ENCODE measurements at places on chromosomes 12 and 14.

DNA sequence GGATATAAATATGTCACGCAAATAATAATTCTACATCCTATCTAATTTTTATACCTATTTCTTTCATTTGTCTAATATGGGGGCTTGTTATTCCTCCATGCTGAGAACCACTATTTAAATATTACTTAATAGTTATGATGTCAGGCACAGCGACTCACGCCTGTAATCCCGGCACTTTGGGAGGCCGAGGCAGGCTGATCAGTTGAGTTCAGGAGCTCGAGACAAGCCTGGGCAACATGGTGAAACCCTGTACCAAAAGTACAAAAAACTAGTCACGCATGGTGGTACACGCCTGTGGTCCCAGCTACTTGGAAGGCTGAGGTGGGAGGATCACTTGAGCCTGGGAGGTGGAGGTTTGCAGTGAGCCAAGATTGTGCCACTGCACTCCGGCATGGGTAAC, 45.2 kb downstream of the GXYLT1 start:
- DNase-seq, result no peak

DNA sequence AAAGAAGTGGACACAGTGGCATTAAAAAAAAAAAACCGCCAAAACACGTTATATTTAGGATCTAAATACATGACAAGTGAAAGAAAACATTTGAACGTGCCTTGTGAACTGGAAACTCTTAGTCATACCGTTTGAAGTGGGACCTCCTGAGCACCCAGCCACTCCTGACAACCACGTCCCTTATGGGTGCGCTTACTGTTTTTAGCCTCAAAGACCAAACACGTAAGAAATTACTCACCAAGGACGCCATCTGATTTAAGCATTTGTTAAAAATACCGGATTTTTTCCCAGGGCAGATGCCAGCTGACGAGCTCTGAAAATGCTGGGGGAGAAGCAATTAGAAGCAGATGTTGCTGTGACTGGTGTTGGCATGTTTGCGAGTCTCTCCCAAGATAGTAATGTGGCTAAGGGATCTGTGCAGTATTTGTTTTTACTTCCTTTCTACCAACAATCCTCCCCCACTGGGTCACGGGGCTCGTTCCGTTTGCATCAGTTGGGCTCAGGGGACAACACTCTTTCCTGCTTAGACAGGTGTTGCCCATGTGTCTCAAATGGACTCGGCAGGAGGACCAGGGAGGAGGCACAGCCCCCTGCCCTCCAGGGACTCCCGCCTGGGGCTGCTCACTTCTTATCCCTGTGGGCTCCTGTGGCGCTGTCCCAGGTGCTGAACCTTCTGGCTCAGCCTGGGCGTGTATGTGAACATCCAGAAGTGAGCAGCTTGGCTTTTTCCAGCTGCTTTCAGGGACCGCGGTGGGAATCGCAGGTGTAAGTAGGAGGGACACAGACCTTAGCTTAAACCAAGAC, 101.0 kb downstream of the BEGAIN start:
- DNase-seq, result no peak

DNA sequence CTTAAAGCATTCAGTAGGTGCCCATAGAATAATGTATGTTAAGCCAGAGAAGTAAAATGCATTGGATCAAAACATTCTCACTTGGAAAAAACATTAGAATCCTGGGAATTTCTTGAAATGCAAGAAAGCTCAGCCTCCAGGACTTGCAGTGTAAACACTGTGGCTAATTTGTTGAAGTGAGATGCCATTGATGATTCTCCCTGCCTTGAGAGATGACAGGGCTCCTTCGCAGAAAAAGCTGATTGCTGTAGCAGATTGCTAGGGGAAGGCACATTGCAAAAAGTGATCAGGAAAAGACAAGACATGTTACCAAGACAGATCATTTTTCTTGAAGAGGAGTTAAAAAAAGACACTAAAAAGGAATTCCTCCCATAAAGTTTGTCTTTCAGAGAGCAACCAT, 204.2 kb upstream of the HMGA2 start:
- DNase-seq, result no peak

DNA sequence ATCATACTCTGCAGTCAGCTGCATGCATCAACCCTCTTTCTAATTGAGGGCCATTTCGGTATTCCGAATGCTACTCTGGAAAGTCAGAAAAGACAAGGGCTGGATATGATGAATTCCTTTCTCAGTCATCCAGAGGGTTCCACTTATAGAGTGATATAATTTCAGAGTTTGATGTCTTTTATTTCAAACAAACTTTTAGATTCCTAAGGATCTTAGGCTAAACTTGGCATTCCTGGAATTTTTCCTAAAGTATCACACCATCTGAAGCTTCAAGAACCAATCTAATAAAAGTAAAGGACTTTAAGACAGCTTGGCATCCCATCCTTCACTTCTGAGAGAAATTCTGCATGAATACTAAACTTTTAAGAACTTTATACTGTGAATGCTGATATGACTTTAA, 69.3 kb upstream of the KCNJ8 start:
- no peak for DNase-seq

DNA sequence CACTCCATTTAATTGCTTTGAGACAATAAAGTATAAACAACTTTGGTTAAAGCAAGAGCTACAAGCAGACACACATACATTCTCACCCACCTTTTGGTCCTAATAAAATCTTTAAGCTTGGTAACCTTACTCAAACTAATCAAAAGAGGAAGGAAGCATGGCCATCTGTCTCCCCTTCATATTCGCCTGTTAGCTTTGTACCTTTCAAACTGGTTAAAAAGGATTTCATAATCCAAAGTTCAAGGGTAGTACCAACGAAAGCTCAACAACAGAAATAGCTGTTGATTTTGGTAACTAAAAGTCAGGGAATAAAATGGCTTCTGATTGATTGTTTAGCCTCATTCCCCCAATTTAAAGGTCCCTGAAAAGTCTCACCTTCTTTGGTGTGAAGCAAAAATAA, 456.9 kb downstream of the BCAT1 start:
- DNase-seq, result no peak

DNA sequence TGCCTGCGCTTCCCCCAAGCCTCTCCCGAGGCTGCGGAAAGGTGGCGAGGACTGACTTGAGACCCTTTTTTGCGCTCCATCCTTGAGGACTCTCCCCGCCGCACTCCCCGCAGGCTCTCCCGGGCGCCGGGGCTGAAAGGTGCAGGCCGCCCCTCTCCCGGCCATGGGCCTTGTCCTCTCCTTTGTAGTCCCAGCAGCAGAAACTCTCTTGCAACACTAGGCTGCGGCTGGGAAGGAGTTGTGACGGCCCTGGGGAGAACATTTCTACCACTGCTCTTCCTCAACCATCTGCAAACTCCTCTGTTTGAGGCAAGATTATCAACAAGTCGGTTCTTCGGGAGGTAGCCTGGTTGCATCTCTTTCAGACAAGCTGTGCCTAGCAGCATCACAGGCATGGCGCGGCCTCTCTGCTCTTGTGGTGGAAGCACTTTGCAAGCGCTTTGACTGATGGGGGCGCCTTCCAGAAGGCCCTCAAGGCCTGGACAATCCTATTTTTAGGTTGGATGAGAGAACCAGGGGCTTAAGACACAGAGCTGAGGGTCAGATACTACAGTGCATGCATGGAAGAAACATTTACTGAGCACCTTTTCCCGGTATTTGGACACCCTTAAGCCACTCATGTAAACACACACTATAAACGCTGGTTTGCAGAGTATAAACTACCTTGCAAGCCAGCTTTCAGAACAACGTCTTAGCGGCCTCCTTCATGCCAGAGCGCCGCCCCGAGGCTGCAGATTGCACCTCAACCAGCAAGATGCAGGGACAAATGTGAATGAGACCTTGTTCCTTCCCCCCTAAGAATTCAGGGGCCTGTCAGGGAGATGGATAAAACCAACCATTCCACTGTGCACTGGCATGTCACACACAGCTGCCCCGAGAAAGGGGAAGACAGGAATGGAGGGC, 1.2 kb upstream of the PRIMA1 start:
- no peak for DNase-seq

DNA sequence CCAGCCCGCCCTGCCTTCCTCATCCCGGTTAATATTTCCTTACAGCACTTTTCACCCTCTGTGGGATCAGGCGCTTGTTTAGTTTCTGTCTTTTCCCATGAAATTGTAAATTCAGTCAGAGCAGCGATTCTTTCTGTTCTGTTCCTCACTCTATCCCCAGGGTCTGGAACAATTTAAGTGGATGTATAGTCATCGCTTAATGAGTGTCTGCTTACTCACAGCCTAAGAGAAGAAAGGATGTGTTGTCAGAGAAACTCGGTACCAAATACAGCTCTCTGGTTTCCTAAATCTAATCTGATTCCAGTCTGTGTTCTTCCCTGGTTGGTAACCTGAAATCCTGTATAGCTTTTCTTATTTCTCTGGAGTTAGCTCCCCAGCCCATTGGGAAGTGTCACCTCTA, 44.9 kb downstream of the FOS start:
- DNase-seq, result no peak

- no peak for DNase-seq
Observed at GRCh38 chr12:2449586-2449985, 345.2 kb upstream of the FKBP4 start.

DNA sequence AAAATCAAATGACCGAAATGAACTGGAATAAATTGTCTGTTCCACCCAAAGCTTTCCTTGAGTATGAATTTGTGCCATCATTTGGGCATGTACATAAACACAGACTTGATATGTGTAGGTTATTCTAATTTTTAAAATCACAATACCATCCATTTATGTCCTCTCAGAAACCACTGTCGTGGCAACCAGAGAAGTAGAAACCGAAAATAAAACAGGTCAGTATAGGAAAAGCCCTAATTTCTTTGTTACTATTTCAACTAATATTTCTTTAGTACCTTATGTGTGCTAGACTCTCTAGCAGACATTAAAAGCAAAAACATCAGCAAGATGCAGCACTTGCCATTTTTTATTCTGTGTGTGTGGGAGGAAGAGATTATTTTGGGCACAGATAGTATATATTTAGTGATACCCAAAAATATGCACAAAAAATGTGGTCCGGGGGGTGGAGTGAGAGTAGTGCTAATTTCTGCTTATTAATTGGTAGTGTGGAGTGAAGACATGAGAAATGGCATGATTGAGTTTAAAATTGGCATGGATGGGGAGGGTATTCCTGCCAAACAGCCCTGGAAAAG, 130.8 kb upstream of the CNTN1 start:
- DNase-seq, result no peak

DNA sequence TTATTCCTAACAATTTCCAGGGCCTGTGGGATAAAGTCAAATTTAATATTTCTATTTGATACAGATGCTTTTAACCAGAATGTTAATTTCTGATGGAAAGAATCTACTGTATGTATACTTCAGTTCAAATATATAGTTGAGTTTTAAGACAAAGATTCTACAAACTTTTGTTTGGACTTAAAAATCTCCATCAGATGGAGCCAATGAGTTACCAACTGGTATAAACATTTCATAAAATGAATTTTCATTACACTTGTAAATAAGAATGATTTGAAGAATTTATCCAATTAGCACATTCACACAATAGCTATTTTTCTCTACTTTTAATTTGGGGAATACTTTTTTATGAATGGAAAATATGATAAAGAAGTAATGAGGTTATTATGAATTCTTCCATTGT, 425.2 kb upstream of the MIS18BP1 start:
- no peak for DNase-seq

GRCh38 chr12:12384571-12385340, 27.9 kb downstream of the BORCS5 start:
- DNase-seq, result no peak

DNA sequence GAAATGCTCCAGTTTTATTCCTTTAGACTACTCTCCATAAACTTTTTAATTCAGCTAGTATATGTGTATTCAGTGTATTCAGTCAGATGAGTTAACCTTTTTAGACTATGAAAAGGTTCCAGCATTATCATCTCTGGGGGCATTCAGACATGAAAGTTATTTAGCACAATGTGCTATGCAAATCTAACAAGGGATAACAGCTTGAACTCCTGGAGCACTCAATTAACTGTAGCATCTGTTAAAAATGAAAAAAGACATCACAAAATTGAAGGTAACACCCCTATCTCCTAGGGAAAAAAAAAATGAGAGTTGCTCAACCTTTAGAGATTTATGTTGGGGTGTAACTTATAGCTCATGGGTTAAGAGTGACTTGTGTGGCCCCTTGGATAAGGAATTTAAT, 211.5 kb downstream of the PHLDA1 start:
- no peak for DNase-seq

DNA sequence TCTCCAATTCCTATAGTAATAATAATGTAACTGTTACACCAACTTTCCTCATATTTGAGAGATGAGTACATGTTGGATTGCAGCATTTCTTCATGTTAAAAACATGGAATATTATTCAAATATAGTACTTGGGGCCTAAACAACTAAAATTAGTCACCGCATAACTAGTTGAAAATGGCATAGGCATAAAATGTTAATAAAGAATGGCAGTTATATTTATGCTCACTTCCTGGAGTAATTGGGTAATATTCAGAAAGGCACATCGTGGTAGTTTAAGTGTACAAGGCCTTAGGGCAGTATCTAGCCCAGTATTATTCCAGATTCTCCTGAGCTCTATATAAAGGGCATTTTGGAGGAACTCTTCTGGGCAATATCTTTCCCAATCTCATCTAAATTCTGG, 46.0 kb downstream of the ERGIC2 start:
- no peak for DNase-seq

DNA sequence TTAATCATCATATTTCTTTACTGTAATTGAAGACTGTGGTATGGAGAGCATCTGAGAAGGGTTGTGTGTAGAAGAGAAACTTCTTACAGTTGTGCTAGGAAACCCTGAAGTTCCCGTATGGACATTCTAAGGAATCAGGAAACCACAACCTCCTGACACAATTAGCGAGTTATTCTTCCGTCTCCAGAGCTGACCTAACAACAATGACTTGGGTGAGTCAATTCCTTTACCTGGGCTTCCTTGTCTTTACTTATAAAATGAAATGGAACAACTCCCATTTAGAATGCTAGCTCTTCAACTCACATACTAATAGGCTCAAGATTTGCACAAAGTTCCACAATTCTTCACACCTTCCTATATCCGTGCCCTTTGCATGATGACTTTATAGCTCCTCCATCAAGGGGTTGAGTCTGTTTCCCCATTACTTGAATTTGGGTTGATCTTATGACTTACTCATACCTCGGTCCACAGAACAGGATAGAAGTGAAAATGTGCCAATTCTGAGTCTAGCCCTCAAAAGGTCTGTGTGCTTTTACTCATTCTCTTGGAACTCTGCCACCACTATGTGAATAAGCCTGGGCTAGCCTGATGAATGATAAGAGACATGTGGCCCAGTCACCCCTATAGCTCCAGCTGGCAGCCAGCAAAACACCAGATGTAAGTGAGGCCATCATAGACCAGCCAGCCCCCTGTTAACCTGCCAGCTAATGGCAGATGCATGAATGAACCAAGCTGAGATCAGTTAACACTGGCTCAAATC, 459.4 kb downstream of the ETNK1 start:
- DNase-seq, result no peak

GRCh38 chr12:46661110-46661845, 164.5 kb downstream of the SLC38A4 start:
- DNase-seq, result no peak

- no peak for DNase-seq
Observed at GRCh38 chr14:22334627-22335026, 254.4 kb downstream of the DAD1 start.

GRCh38 chr12:29282031-29282816, 98.7 kb downstream of the ERGIC2 start:
- no peak for DNase-seq

- no peak for DNase-seq
Observed at GRCh38 chr12:85673921-85674420, 162.2 kb downstream of the RASSF9 start.

Measured in T-helper 22 cell (primary cell).